Stimulated activated memory B cell treated with anti-CD40 and anti-IgM and Interleukin-4, amounts not matched to agents 10 μg/mL and 1 μg/mL and 100 μg/mL, for 72 hours (primary cell): ENCODE measurements at places on chromosomes 5 and 9.

GRCh38 chr5:134249469-134250379 is 23.9 kb upstream of the PPP2CA start:
- ATAC-seq = no peak

DNA sequence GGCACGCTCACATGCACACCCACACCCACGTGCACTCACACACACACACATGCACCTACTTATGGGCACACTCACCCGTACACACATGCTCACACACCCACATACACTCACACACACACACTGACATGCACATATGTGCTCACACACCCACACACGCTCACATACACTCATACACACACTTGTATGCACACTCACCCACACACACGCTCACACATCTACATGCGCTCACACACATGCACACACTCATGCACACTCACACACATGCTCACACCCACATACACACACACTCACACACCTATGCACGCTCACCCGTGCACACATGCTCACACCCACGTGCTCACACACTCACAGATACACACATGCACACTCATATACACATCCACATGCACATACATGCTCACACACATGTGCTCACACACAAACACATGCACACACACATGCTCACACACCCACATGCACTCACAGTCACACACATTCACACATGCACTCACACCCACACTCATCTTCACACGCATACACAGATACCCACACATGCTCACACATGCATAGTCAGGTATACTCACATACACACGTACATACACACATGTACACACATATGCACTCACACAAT is 138.3 kb downstream of the OLFM1 start:
- no peak for ATAC-seq

GRCh38 chr9:136563646-136564325 is 17.9 kb upstream of the NOTCH1 start:
- no peak for ATAC-seq

- no peak for ATAC-seq
Measured at GRCh38 chr9:92911511-92912475, 34.0 kb upstream of the ZNF484 start.

DNA sequence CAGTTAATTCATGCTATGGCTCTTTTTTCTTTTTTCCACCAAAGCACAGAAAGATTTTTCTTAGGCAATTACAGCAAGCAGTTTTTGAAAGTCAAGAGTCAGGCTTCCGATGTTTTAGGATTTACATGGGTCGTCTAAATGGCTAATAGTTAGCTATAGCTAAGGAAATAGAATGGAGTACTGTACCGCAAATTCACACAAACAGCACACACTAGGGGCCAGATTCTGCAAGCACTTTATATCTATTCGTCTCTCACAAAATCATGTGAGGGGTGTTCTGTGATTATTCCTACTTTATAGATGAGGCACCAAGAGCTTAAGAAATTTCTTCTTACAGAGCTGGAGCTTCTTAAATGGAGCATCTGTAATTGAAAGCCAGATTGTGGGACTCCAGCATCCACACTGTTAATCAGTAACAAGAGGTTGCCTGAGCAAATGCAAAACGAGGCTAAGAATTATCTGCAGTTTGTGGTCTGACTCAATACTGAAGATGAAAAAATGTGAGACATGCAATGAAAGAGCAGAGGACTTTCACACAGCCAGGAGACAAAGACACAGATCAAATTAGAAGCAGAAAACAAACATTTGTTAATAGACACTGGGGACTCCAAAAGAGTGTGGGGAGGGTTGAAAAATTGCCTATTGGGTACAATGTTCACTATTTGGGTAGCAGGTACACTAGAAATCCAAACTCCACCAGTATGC is 62.7 kb upstream of the CTXN3 start:
- ATAC-seq = no peak

DNA sequence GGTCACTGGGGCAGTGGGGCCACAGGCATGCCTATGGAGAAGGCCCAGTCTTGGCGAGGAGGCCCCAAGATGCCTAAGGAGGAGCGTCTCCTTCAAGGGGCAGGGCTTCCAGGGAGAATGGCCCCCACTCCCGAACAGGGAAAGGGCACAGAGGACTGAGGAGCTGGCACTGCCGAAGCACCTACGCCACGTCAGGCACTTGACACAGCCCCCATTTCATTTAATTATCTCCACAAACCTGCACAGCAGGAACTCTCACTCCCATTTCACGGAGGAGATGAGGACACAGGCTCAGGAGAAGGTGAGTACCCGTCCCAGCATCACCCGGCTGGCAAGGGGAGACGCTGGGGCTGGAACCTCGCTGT is 26.0 kb downstream of the EGR1 start:
- no peak for ATAC-seq

- ATAC-seq = no peak
Measured at GRCh38 chr9:124696101-124696500, 75.0 kb downstream of the NR6A1 start.

DNA sequence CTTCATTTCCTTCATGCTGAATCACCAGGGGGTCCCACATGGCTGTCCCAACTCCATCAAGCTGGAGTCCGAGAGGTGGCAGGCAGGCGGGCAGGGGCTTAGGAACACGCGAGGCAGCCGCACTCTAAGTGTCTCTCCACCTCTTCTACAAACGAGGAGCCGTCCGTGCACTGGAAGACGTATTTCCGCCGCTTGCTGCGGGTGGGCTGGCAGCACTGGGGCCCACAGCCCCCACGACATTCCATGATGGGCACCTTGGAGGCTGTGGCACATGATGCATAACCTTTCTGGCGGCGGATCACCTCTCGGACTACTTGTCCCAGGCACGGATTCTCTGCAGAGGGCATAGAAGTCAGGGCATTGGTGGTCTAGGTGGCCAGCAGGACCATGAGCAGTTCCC is 87.2 kb upstream of the PANK3 start:
- no peak for ATAC-seq

DNA sequence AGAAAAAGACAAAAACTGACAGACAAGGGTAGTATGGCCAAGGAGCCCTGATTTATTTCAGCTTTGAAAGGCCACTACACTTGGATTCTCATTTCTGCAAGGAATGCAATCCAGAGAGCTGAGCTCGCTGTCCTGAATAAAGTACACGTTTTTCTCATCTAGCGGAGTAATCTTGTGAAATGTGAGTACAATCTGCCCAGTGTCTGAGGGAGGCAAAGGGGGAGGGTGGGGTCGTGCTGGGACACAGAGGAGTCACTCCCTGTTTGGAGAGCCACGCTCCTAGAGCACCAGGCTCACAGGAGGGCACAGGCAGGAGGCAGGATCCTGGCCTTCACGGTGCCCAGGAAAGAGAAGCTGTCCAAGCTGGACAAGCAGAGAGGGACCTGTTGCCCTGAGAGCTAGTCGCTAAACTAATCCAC is 51.0 kb upstream of the IFNK start:
- ATAC-seq = no peak

- no peak for ATAC-seq
Measured at GRCh38 chr9:100186356-100186755, 87.3 kb downstream of the INVS start.

- ATAC-seq = no peak
Measured at GRCh38 chr5:134583766-134584165, 48.9 kb downstream of the SAR1B start.

- peak; percentile 16 for ATAC-seq
Measured at GRCh38 chr9:99004717-99005460, 61.2 kb downstream of the COL15A1 start.

GRCh38 chr5:163978897-163979296 is 473.5 kb downstream of the MAT2B start:
- ATAC-seq = no peak

- peak; percentile 89 for ATAC-seq
Measured at GRCh38 chr9:5582835-5583195, 46.1 kb upstream of the RIC1 start.

DNA sequence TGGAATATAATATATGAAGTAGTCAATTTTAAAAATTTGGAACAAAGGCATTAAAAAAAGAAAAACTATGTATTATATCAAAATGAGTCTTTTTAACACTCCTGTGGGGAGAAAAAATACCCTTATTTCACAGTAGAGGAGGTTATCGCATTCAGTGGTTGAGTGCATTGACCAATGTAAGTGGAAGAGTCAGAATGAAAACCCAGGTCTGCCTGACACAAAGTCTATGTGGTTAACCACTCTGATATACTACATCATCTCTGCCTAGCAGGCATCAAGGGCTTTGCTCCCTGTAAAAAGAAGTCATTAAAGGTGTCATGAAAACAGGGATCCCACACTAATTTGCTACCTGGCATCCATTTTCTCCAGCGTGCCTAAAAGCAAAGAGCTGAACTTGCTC is 417.2 kb upstream of the C9orf72 start:
- no peak for ATAC-seq

DNA sequence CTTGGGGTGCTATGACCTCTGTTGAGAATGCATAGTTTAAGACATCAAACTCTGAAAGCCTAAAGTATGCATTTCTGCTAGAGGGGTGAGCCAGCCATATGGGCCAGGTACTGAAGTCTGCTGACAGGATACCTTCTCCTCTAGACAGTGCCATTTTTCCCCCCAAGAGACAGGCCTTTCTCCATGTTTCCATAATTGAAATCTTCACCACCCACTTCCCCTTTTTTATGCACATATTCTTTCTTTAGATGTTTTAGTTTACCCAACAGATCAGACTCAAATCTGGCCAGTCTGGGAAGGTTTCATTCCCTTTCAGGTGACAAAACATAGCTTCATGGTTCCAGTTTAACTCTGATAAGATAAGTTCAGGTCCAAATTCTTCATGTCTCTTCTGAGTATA is 212.8 kb downstream of the ADCY2 start:
- no peak for ATAC-seq

DNA sequence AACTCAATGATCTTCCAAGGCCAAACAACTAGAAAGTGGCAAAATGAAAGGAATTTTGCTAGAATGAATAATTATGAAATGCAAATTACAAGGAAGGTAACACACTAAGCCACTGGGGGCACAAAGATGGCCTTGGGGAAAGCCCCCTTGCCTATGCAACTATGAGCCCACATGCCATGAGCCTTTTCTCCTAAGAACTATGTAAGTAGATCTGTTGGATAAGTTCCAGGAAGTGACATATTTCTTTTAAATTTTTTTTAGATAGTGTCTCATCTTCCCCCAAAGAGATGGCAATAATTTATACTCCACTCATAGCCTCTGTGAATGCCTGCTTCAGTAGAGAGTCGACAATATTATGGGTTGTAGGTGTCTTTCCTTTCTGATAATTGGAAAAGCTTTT is 257.8 kb downstream of the AUH start:
- no peak for ATAC-seq

GRCh38 chr5:96096724-96097123 is 135.1 kb upstream of the ELL2 start:
- ATAC-seq = no peak

- ATAC-seq = no peak
Measured at GRCh38 chr9:75116306-75116705, 28.0 kb downstream of the OSTF1 start.

GRCh38 chr5:13348568-13348967 is 595.9 kb downstream of the DNAH5 start:
- no peak for ATAC-seq

DNA sequence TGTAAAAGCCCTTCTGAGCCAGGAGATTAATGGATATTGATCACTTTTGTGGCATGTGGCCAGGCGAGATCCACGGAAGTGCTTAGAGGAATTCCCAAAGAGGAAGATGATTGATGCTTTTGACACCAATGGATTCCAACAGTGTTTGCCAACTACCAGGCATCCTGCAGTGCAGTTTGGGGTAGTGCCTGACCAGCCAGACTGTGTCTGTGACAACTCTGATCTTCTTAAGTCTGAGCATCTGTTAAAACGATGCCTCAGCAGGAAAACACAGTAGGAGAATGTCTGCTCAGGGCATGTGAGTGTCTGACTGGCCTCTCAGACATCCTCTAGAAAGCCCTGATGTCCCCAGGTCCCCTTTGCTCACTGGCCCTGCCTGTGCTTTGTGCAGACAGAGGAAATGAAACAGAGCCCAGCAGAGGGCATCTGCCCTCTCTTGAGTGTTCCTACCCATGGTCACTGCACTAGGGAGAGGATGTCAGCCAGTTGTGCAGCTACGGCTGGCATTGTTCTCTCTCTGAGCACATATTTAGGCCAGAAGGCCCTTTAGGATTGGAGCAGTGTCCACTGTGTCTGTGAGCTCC is 57.0 kb downstream of the TRPC7 start:
- ATAC-seq = peak; percentile 56

DNA sequence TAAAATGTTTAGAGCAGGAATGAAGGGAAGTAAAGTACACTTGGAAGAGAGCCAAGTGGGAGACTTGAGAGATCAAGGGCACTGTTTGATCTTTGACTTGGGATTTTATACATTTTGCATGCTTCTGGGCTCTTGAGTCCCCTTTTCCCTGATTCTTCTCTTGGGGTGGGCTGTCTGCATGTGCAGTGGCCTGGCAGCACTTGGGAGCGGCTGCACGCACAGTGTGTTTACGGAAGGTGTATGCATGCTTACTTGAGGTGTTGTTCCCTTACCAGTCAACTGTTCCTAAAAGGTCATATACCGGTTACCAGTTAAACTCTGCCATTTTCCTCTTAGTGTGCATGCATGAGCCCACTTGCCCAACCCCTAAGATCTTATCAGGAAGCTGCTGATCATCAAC is 377.7 kb downstream of the CYLC2 start:
- ATAC-seq = no peak

- no peak for ATAC-seq
Measured at GRCh38 chr5:141392429-141393198, at the start of gene PCDHGA8. Gene PCDHGA8, plus strand, starts transcription at chr5:141392633. Its CDS starts 181 bp downstream, at chr5:141392814.

- ATAC-seq = no peak
Measured at GRCh38 chr5:8934455-8934854, 611.4 kb downstream of the SEMA5A start.

GRCh38 chr9:124270504-124271335 is 13.0 kb downstream of the NEK6 start:
- no peak for ATAC-seq

DNA sequence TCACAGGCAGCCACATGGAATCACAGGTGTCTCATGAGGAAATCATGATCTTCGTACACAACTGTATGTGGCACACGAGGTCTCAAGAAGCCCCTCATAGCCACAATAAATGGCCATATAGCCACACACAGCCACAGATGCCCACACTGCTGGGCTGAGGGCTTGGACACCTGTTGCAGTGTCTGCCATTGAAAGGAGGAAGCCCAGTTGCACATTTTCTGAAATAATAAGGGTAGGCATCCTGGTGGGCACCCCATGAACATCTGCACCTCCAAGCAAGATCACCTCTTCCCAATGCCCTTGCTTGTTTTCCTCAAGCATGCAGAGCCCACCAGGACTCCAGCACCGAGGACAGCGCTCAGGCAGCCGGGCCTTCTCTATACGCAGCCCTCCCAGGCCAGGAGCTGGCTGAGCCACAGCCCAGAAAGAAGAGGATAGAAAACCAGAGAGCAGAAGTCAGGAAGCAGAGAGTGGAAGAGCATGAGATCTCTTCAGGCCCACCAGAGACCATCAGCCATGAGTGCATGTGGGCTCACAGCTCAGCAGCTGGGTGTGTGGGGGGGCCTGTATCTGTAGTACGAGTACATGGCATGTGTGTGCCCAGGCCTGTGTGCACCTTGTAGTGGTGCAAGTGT is 1.0 kb upstream of the ACSL6 start:
- no peak for ATAC-seq

- ATAC-seq = no peak
Measured at GRCh38 chr9:90773617-90774016, 28.0 kb upstream of the SYK start.

GRCh38 chr9:110446171-110446570 is 108.5 kb upstream of the TXNDC8 start:
- no peak for ATAC-seq
